ENCODE measurements at places on chromosomes 4 and X. TPM values are rescaled to one million over a fixed set of nuclear protein-coding genes. Genes with fewer than 3 reads are reported as not detected.

Gene GSX2
- not detected for total RNA-seq

Gene TMPRSS11F
- 2.8 TPM for total RNA-seq

Gene FAM156A
- total RNA-seq, result 11.0 TPM

Gene AP1AR
- 14.2 TPM for total RNA-seq

Gene GRIA3
- 0.28 TPM for total RNA-seq

Gene UGT2B11
- total RNA-seq, result not detected

Gene GAK
- 96.4 TPM for total RNA-seq

Gene SMIM31
- not detected for total RNA-seq

Gene AMER1
- 2.8 TPM for total RNA-seq

Gene SPANXA1
- total RNA-seq, result not detected

Gene GATB
- total RNA-seq, result 35.7 TPM

Gene GAGE12E
- not detected for total RNA-seq

Gene ATP8A1
- 0.74 TPM for total RNA-seq

Gene PDE6B
- not detected for total RNA-seq

Gene ARSH
- total RNA-seq, result not detected

Gene RHOXF2B
- not detected for total RNA-seq

Gene GAGE12J
- total RNA-seq, result not detected

Gene TMEM175
- total RNA-seq, result 15.3 TPM

Gene FAM236A
- not detected for total RNA-seq
